ENCODE measurements at places on chromosomes 7 and 10.

DNA sequence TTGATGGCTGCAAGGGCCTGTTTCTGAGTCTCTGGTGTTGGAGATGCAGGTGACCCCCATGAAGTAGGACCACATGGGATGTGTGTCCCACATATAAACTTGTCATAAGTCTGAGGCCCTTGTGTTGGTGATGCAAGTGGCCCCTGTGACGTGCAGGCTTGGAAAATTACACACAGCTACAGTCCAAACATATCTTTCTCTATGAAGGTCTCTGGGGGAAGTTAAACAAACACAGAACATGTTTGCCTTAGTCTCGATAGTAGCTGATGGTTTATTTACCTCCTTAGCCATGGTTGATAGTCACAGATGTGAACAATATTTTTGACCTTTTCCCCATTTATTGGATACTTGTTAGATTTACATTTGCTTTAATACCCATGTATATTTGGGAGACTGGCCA, 64.7 kb downstream of the ADCY1 start:
- no peak for DNase-seq

DNA sequence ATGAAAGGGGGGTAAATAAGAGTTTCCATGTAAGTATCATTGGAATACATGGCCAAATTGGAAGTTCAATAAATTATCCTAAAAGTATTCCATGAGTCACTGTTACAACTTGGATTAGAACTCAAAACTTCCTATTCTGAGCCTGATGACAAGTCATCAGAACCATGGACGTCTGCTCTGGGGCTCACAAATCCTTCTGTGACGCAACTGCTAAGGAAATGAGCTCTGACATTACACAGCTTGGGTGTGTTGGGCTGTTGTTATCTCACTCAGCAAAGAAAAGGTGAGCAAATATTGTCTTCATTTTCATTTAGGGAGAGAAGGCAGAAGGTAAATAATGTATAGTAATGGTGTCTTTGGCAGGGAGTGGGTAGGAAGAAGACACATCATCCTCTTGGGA, 214.8 kb upstream of the ADO start:
- DNase-seq = no peak

- no peak for DNase-seq
Observed at GRCh38 chr10:548238-548901, 141.1 kb downstream of the DIP2C start.

DNA sequence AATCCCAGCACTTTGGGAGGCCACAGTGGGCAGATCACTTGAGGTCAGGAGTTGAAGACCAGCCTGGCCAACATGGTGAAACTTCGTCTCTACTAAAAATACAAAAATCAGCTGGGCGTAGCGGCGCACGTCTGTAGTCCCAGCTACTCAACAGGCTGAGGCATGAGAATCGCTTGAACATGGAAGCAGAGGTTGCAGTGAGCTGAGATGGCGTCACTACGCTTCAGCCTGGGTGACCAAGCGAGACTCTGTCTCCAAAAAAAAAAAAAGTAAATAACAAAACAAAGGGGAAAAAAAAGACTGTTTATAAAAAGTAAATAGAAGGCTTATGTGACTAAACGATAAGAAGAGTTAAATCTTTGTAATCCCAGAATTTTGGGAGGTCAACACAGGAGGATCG, 15.0 kb upstream of the DNMBP start:
- no peak for DNase-seq

GRCh38 chr10:69646185-69647060, 16.4 kb downstream of the FAM241B start:
- no peak for DNase-seq

DNA sequence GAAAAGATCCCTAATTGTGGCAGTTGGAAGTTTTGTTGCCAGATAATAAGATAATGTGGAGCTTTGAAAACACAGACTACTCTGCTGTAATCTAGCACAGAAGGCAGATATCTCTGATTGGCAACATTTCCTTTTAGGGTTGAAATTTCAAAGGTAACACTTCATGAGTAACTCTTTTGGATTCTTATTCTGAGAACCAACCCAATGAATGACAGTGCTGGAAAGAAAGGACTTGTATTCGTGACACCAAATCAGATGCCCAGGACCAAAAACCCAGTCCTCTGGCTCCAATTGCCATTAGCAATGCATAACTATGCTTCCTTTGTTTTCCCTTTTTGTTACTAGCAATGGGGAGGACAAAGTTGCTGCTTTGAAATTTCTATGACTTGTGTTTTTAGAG, 41.0 kb upstream of the ELMO1 start:
- DNase-seq = no peak

- DNase-seq = no peak
Observed at GRCh38 chr7:36011588-36011965, 141.5 kb upstream of the EEPD1 start.

- no peak for DNase-seq
Observed at GRCh38 chr7:156772725-156773124, 120.3 kb downstream of the LMBR1 start.

DNA sequence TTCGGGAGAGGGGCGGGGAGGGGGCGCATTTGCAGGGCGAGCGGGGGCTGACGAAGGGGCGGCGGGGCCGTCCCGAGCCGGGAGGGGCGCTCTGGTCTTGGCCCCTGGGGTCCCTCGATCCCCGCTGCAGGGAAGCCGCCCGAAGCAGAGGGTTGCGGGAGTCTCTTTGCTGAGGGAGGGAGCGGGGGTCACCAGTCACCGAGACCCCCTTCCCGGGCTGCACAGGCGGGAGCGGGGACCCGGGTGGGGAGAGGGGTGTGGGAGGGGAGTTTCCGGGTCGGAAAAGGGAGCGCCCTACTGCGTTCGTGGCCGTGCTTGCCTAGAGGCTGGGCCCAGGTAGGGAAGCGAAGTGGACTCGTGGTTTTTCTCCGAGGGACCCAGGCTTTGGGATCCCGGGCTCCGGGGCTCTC, 422 bp downstream of the AP1S1 start:
- DNase-seq = no peak

DNA sequence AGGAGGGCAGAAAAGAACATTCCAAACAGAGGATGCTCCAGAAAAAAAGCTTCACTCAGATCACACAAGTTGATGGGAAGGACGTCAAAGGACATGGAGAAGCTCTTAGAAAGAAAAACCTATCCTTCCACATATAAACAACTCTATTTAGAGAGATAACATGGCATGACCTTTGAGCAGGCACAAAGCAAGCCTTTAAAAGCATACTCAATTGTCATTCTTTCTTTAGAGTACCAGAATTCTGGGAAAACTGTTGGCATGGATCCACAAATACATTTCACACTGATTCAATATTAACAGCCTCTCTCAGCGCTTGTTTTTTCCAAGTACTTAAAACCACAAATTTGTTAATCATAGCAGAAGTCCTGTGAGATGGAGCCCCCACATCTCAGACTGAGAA, 7.3 kb upstream of the ABLIM1 start:
- no peak for DNase-seq

- DNase-seq = no peak
Observed at GRCh38 chr10:107496594-107496993, 332.1 kb upstream of the SORCS1 start.

DNA sequence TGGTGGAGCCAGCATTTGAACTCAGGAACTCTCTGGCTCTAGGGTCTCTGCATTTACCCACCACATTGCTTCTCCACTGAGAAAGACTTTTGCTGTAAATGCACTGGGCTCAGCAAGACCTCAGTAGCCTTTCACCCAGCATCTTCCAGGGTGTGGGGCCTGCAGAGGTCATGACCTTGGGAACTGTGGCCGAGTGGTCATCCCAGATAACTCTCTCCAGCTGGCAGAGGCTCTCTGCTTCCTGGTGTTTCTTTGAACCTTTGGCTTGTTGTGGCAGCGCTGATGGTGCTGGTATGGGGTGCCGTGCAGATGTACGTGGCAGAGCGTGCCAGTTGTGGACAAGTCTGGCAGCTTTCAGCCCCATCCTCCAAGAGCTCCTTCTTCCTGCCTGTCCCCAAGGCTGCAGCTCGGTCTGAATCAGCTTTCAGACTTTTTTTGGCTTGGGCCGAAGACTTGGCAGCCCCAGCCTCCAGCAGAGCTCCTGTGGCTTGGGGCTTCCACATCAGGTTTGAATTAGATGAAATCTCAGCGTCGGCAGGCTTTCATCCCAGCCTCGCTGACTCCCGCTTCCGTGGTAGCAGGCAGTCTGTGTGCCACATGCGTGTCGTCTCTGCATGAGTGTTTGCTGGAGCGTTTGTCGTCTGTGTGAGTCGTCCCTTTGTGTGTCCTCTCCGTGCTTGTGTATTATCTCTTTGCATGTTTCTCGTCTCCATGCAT, 21.5 kb downstream of the ADAMTS14 start:
- no peak for DNase-seq

DNA sequence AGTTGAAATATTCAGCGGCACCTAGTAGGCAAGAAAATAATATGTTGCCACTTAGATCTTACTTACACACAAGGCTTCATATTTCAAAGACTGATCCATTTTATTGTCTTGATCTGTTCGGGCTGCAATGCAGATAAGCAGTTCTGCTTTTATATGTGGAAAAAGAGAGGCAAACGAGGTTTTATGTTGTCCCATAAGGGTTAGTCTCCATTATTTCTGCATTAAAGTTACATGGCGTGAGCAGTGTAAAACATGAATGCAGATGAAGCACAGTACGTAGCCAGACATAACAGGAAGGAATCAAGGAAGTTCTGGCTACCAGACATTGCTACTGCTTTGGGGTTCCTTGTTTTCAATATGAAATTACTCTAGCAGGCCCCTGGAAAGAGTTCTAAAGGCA, 224.8 kb downstream of the BBS9 start:
- no peak for DNase-seq

DNA sequence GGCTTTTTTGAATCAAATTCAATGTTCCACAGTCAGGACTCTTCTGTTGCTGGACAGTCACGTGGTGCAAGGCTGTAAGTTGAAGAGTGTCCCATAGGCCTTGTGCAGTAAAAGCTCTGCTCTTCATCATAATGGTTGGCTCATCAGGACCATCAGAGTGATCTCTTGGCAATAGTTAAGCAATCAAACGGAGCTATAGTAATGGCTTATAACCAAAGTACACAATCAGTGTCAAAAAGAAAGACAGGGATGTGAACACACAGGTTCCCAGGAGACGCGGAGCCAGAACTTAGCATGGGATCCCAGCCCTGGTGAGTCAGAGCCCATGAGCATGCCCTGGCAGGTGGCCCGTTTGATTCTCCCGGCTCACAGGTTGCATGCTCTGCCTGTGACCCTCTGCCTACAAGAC, 10.8 kb upstream of the GPNMB start:
- DNase-seq = no peak

DNA sequence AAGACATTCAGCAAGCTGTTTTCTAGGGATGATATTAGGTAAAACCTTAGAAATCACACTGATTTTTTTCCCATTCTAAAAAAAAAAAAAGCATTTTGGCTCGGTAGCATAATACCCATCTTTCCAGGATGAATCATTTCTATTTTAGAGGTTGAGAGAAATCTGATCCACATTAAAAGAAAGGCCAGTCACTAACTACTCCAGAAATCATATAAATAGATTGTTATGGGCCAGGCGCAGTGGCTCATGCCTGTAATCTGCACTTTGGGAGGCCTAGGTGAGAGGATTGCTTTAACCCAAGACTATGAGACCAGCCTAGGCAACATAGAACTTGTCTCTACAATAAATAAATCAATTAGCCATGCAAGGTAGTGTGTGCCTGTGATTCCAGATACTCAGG, 164.3 kb downstream of the BAMBI start:
- no peak for DNase-seq

- DNase-seq = no peak
Observed at GRCh38 chr7:141161550-141162535, 88.0 kb downstream of the TMEM178B start.

DNA sequence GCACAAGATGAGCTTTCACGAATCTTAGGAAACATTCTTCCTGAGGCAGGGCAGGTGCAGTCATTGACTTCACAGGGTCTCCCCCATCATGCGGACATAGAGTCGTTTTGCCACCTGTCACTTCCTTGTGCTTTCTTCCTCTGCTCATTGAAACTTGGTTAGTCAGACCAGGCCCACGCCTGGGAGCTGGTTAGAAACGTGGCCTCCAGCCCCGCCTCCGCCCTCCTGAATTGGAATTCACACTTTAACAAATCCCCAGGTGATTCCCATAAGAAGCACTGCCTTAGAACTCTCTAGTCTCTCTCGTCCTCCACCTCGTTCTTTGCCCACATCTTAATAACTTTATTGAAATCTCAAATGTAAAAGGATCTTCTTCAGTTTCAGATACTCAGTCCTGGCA, 265.5 kb upstream of the FZD8 start:
- DNase-seq = no peak

DNA sequence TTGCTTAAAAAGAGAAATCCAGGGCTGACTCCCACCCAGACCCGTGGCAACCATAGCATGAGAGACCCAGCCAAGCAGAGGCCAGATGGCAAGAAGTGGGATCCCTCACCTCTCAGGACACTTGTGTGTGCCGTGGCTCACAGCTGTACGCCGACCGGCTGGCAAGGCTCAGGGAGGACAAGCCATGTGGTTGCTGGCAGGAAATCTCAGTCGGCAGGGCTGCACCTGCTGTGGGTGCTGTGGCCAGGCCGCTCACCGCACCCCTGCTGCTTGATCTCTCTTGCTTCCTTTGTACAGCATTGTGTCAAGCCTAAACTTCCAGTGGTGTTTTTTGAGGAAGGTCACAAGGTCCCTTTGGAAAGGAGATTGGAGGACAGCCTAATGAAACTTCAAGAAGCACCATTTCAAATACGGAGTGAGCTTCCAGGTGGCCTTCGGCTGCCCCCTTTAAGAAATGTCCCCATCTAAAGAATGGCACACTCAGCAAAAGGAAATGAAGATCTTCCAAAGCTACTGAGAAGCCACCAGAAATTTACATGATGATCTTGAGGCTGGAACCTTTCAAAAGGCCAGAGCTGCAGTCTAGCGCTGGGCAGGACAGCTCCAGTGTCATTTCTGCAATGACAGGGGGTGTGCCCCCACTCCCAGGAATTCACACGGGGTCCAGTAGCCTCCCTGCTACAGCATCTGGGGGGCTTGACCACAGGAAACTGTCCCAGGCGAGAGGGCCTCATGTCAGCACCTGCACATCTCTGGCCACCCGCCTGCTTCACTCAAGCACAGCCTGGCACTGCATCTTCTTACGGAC, 409.0 kb upstream of the MGMT start:
- DNase-seq = no peak
